ENCODE measurements at places on chromosomes 3 and 15.

- no peak for DNase-seq
Measured at GRCh38 chr3:45557471-45557870, 37.1 kb upstream of the LIMD1 start.

- no peak for DNase-seq
Measured at GRCh38 chr3:140388202-140388922, 289.5 kb upstream of the TRIM42 start.

DNA sequence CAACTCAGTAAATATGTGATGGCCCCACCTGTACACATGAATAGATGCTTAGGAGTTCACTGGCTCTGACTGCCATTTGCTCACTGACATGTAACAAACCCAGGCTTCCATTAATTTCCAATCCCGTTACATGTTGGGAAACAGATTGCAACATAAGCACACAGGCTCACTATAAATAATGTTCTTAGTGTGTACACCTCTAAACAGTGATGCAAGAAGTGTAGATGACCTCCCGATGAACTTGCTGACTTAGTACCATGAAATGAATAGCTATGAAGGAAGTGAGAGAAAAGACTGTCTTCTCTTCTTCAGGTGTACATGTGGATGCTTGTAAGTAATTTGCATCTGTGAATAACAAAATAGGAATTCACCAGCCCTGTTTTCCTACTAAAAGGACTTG lies 21.4 kb upstream of the FSIP1 start:
- no peak for DNase-seq

DNA sequence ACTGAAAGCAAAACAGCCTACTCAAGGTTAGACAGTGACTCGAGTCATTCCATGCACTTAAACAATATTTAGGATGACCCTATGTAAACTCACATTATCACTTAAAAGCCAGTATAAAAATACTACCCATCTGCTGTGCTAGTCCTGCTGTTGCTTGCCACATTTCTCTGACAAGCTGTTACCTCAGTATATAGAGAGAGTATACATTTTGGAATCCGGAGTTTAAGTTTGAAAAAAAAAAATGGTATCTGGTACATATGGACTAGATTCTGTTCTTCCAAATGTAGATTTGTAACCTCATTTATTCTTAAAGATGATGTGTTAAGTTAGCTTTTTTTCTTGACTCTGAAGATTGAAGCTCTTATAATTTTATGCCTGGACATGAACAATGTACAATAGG lies 503.8 kb upstream of the TPRG1 start:
- DNase-seq = no peak

GRCh38 chr3:74115906-74116305 lies 491.2 kb upstream of the PDZRN3 start:
- no peak for DNase-seq

DNA sequence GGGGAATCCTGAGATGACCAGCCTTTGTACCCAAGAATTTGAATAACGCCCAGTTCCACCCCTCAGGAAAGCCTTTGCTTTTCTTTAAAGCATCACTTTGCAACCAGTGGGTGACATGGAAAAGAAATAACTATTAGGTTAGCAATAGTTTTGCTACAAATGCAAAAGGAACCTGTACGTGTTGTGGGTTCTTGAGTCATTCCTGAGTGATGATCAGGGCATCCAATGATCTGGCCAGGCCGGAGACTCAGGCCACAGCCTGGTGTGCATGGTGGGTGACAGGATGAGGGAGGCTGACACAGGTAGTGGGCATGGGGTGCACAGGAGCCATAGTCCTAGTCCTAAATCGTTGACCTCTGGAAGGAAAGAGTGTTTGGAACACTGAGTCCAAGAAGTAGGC lies 321.4 kb upstream of the IL12A start:
- no peak for DNase-seq

- DNase-seq = no peak
Measured at GRCh38 chr3:144677103-144677502, 705.5 kb downstream of the DIPK2A start.

GRCh38 chr3:11245827-11246662 lies 26.2 kb upstream of the ATG7 start:
- DNase-seq = no peak

- no peak for DNase-seq
Measured at GRCh38 chr15:73986055-73986775, 5.9 kb downstream of the STOML1 start.

DNA sequence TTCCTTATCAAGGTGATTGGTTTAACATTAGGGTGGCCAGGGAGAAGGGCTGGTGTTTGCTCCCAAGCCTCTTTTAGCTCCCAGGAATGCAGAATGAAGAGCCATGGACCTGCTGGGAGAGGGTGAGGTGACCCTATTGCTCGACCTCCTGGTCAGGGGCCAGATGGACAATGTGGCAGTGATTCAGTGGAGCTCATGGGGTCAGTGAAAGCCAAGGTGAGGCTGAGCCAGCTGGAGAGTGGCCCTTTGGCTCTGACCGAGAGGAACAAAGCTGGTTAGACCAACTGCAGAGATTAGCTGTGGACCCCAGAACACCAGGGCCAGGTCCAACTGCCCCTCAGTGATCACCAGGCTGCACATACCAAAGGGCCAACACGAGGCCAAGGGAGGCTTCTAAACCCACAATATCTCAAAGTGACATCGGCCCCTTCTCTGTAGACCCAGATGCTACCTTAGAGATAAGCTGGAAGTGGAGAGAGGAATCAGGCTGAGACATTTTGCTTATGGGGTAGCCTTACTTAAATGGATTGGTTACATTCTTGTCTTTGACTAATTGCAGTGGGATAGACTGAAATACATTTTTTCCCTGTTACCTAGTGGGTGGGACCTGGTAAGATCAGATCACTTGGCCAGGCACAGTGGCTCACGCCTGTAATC lies 15.8 kb upstream of the BTBD1 start:
- DNase-seq = no peak

DNA sequence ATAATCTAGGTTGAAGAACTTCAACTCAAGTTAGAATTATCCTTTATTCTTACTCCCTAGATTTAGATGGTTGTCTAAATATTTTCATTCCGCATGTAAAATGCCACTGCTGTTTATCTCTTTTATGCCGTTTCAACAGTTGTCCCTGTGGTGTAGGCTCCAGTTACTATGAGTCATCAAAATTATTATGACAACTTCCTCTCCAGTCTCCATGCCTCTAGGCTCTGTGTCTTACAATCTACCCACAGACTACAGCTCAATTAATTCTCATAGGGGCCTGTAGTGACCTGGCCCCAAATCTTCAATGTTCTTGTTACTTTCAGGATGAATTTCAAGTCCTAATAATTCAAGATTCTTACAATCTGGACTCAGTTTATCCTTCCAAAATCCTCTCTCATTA lies 105.8 kb upstream of the UNC13C start:
- DNase-seq = no peak

DNA sequence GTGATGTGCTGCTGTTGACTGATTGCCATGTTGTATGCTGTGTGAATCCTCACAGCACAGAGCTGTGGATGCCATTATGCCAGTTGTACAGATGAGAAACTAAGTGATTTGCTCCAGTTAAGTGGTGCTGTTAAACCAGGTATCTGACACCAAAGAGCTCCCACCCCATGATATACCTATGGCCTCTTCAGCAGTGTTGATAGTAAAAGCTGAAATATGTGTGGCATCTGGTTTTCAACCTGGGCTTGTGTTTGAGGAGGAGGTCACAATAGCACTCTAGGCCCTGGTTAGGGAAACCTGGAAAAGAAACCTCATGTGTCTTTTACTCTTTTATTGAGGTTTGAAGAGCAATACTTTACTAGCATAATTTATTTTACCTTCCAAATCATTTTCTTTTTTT lies 21.4 kb downstream of the RAD54L2 start:
- no peak for DNase-seq

DNA sequence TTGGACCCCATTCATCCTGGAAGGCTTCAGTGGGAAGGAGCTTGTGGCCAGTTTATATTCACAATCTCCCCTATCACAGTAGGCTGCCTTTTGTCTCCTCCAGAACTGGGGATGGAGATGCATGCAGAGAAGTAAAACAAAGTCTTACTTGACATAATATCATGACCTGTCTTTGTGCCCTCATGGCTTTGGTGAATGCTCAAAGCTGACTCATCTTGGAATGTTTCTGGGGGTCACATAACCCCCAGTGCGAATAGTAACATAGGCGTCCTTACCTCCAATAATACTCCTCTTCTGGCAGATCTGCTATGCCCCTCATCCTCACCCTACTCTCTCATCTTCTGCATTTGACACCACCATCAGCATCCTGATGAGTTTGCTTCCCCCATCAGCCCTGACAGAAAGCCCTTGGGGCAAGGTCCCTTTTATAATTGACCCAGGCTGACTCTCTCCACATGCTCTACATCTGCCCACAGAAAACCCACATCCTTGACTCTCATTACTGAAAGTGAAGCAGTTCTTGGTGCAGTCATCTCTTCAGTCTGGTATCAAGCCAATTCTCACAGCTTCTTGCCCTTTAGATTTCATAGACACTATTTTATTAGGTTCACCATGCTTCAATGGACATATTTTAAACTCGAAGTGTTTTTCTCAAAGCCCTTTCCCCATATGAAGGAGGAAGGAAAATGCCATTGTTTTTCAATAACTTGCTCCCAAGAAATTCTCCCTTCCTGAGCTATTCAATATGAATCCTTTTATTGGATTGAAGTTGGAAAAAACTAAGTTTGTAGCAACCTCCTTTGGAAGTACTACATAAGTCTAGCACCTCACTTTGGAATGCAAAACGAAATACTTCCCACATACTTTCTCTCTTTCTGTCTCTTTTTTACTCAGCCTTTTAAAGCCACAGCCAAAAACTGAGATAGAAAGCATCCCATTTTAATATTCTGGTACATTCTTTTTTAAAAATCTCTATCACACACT lies 36.6 kb downstream of the OSTN start:
- DNase-seq = no peak

GRCh38 chr3:196932600-196932999 lies 9.7 kb downstream of the NCBP2 start:
- no peak for DNase-seq

- no peak for DNase-seq
Measured at GRCh38 chr3:122357828-122358702, 25.0 kb downstream of the MIX23 start.

GRCh38 chr3:124995460-124995994 lies 60.3 kb downstream of the HEG1 start:
- DNase-seq = peak; percentile 20

DNA sequence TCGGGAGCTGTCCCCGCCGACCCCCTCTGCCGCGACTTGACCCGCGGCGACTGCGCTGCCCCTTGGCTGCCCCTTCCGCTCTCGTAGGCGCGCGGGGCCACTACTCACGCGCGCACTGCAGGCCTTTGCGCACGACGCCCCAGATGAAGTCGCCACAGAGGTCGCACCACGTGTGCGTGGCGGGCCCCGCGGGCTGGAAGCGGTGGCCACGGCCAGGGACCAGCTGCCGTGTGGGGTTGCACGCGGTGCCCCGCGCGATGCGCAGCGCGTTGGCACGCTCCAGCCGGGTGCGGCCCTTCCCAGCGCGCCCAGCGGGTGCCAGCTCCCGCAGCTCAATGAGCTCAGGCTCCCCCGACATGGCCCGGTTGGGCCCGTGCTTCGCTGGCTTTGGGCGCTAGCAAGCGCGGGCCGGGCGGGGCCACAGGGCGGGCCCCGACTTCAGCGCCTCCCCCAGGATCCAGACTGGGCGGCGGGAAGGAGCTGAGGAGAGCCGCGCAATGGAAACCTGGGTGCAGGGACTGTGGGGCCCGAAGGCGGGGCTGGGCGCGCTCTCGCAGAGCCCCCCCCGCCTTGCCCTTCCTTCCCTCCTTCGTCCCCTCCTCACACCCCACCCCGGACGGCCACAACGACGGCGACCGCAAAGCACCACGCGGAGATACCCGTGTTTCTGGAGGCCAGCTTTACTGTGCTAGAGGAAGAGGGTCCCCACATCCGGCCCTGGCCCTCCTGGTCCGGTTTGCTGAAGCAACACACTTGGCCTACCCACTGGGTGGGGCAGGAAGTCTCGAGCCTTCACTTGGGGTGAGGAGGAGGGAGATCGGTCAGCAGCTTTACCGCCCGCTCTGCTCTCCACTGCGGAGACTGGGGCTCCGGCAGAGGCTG lies at the start of gene RASSF1:
Gene RASSF1 (minus strand): TSS at position 389 of the 882 bp plus-strand sequence. CDS start 31 bp downstream, at position 358.
- peak; percentile 67 for DNase-seq

DNA sequence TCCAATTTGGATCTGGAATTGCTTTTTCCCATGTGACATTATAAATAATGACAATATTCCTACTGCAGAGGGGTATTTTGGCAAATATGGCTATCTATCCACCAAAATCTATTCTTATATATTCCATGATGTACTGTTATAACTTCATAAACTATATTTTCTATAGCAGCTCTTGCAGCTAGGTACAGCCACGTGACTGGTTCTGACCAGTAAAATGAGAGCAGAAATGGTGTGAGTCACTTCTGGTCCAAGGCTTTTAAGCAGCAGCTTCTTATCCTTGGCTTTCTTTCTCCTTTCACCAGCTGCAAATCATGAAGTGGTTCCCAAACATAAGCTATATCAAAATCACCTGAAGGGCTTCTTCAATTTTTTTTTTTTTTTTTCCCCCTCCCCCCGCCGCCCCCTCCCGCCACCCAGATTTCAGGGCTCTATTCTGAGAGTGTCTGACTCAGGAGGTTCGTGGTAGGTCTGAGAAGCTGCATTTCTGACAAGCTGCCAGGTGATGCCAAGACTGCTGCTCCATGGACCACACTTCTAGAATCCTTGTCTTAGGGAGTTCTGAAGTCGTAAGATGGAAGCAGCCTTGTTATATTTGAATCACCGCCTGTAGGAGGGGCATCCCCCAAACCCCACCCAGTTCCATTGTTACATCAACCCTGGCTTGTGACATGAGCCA lies 357.5 kb downstream of the CHST2 start:
- DNase-seq = no peak

- DNase-seq = no peak
Measured at GRCh38 chr15:98874773-98875172, 132.8 kb downstream of the PGPEP1L start.

DNA sequence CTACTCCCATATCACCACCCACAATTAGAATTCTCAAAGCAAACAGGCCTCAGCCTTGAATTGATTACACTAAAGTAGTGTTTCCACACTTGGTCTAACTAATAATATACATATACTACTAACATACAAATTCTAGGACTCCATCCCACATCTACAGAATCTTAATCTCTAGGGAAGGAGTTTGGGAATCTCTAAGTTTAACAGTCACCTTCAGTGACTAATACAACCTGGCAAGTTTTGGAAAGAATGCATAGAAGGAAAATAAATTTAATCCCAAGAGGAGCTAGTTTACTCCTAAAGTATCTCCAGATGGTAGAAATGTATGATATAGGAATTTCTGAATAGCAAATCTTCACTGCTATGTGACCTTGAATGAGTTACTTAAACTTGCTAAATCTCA lies 9.1 kb downstream of the CLPX start:
- DNase-seq = no peak

GRCh38 chr3:30984855-30985749 lies 90.6 kb upstream of the GADL1 start:
- no peak for DNase-seq

DNA sequence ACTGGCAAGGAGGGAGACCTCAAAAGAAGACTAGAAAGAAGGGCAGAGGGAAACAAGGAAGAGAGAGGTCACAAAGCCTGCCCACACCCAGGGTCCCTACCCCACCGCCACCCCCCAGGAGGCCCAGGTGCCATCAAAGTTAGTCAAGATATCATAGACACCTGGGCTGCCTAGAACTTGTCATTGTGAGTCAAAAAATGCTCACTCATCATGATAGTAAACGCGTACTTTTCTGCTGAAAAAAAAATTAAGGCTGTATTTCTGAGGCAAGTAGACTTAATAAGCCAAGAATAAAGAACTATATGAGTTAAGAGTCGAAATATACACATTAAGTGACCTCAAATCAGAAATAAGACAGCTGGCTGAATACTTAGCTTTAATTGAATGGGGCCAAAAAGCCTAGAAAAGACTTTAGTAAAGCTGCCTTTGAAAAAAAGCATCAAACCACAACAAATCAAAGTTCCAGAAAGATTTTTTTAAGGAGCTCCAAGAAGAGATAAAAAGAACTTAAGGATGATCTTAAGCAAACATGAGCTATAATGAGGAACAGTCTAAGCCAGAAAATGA lies 415.5 kb upstream of the PPP2R3A start:
- no peak for DNase-seq
